H4 (cell line): ENCODE measurements at places on chromosomes 3 and 15. TPM values are rescaled to one million over a fixed set of nuclear protein-coding genes. Genes with fewer than 3 reads are reported as not detected.
A peak's percentile ranks its signal among the peaks of the same experiment; 100 is the strongest.

DNA sequence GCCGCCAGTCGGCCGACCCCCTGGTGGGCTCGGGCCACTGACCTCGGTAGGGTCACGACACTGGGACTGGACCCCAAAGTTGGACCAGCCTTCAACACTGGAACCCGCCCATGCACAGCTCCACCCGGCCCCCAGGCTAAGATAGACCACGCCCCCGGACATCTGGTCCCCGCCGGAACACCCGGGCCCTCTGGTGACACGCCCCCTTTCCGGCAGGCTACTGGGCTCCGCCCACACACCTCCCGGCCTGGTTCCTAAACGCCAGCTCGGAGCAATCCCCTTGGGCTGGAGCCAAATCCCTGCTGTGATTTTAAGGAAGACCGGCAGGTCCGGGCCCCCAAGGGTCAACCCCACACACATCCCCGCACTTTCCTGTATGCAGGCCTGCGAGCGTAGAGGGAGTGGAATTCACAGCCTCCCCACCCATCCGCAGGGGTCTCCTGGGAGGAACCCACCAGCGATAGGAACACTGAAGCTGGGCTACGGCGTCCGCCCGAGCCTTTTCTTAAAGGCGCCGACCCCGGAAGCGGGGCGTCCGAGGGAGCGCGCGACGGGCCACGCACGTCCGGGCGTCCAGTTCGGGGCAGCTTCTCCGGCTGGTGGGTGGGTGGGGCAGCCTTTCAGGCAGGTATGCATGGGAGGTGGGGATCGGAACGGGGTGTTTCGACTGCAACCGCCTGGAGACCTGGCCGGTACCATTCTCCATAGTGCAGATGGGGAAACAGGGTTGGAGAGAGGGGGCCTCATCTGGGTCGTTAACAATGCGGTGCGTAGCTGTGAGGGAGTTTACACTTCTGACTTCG is at the start of gene HEMK1:
Gene HEMK1 (plus strand): TSS at position 576 of the 803 bp plus-strand sequence. CDS start 1,583 bp downstream, outside the sequence.
- peak; percentile 80 for DNase-seq

- no peak for DNase-seq
Measured at GRCh38 chr15:36364377-36364776, 215.0 kb upstream of the CDIN1 start.

DNA sequence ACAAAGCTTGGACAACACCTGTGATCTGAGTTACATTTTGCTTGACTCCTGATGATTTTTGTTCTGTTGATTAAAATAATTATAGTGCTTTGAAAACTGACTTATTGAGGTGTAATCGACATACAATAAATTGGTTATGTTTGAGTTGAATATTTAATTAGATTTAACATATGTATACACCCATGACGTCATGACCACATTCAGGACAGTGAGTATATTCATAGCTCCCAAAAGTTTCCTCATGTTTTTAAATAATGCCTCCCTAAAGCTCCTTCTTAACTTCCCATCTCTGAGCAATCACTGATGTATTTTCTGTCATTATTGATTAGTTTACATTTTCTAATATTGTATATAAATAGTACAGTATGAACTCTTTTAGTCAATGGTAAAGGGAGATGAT is 801.2 kb downstream of the PDCD6IP start:
- no peak for DNase-seq

- no peak for DNase-seq
Measured at GRCh38 chr3:13335059-13335458, 85.1 kb downstream of the NUP210 start.

- DNase-seq = no peak
Measured at GRCh38 chr3:119222391-119222790, 18.3 kb downstream of the B4GALT4 start.

GABRB3 gene
- 14.4 and 21.1 TPM in 2 replicates for total RNA-seq

STARD9 gene
- total RNA-seq = 0.70 and 0.88 TPM in 2 replicates

CHRM5 gene
- not detected in 2 replicates for total RNA-seq

CACNA2D2 gene
- 0.04 TPM in 1 of 2 replicates, not detected in the other for total RNA-seq
